ENCODE measurements at places on chromosomes 6 and 20.

DNA sequence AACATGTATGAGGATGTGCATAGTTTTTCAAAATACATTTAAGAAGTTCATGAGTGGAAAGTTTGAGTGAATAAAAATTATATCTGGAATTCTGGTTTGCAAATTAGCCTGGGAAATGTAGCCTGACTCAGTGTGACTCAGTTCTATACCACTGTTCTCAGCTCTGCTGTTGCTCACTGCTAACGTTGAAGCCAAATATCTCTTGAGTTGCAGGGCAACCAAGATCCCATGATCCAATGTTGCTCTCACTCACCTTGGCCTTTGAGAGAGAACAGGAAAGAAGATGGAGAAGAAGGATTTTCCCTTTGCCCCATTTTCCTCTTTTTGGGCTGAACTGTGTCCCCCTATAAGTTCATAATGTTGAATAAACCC, 28.9 kb downstream of the PSMB9 start:
- DNase-seq = peak; percentile 88

DNA sequence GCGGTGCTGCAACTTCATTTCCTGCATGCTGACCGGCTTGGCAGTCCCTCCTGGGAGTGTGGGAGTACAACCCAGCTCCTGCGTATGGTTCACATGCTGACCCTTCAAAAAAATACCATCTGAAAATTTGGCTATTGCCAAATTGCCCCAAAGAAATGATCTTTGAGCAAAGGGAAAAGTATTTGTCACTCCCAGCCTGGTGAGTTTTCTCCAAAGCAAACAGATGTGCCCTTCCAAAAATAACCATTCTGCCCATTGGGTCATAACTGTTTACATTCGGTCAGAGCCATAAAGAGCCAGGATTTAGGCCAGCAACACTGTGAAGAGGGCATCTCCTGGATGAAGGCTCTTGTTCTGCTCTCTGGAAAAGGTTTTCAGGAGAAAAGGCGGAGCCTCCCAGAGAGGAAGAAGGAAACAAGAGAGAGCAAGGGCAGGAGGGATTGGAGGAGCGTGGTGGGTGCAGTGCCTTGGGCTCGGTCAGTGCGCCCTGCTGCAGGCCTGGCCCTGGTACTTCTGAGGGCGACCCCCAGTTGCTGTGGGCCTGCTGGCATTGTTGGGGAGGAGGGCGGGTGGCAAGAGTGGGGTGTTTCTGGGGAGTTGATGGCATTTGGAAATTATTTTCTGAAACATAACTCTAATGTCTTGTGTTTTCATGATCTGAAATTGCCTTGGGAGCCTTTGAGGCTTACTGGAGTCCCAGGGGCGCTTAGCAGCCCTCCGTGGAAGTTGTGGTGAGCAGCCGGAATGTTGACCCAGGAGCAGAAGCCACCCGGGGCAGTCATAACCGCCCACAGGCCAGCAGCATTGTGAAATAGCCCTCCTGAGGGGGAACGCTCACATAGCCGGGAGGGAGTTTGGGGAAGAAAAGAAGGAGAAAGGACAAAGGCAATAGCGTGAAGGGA, 248.4 kb downstream of the MYLK4 start:
- peak; percentile 92 for DNase-seq

GRCh38 chr20:8913456-8913855, 155.4 kb upstream of the PLCB4 start:
- no peak for DNase-seq

DNA sequence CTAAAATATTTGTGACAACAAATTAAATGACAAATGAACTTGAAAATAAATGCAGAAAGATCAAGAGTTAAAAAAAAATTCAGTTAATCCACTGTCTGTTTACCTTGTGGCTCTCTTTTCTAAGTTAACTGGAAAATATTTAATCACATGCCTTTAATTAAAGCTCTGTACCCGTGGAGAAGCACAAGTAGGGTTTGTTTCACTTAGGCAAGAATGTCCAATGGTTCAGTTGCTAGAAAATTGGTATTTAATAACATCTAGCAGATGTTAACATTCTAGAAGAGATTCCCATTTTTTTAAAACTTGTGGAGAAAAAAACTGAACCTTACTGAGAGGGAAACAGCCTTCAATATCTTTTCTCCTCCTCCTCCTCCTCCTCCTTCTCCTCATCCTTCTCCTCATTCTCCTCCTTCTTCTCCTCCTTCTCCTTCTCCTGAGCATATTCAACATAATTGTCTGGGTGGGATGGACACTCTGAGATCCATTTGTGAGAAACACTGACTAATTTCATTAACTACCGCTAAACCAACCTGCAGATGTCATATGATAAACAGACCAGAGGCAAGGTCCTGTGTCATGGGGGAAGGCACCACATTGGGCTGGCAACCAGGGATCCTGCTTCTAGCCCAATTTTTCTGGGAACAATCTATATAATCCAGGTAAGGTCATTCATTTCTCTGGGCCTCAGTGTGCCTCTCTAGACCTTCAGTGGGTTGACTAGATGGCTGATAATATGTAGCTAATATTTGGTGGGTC, 44.1 kb upstream of the AKIRIN2 start:
- DNase-seq = no peak

DNA sequence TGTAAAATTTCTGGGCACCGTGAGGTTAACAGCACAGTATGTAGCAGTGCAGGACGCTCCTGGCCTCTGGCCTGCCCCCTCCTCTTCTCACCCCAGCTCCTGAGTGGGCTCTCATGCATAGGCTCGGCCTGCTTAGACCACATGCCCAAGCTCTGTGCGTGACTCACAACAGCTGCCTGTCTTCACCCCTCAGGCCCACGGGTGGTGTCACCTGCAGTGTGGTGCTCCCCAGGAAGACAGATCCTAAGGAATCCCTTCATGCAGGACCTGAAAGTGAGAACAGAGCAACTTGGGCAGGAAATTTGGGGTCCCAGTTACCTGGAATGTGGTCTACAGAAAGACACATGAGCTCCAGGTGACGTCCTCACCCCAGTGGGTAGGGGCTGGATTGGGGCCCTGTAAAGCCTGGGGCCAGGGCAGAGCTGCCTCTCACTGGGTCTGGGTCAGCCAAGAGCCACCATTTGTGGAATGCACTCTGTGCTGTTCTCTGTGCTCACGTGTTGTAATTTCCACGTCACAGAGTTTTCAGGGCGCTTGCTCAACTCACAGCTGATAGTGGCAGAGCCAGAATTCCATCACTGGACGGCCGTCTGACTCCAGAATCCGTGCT, 37.0 kb upstream of the PXDC1 start:
- no peak for DNase-seq

- peak; percentile 36 for DNase-seq
Observed at GRCh38 chr6:106300944-106301343, 24.6 kb downstream of the ATG5 start.

DNA sequence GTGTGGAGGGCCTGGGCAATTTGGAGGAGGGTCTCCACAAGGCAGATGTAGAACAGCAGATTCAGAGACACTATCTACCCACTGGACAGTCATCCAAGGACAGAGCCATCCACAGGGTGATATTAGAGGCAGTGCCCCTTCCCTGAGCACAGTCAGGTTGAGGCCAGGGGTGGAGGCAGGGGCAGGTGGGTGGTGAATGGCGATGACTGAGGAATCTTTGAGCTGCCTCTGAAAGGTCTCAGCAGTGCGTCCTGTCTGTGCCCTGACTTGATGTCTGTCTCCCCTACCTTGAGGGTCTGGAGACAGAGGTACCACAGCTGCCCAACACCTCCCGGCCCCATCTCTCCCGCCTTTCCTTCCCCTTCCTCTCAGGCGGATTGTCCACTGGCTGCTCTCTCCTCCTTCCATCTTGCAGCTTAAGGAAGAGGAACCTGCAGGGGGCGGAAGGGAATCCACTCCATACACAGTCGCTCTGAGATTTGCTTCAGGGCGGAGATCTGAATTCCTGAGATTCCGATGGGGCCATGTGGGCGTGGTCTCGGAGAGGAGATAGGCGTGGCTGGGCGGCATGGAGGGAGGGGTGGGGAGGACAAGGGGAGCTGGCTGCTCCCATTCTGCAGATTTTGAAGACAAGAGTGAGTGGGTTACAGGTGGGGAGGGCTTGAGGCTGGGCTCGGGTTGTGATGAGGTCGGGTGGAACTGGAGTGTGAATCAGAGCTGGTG, 1.7 kb downstream of the MUCL3 start:
- DNase-seq = peak; percentile 57

GRCh38 chr6:118186672-118187567, 279.9 kb downstream of the SLC35F1 start:
- DNase-seq = no peak

DNA sequence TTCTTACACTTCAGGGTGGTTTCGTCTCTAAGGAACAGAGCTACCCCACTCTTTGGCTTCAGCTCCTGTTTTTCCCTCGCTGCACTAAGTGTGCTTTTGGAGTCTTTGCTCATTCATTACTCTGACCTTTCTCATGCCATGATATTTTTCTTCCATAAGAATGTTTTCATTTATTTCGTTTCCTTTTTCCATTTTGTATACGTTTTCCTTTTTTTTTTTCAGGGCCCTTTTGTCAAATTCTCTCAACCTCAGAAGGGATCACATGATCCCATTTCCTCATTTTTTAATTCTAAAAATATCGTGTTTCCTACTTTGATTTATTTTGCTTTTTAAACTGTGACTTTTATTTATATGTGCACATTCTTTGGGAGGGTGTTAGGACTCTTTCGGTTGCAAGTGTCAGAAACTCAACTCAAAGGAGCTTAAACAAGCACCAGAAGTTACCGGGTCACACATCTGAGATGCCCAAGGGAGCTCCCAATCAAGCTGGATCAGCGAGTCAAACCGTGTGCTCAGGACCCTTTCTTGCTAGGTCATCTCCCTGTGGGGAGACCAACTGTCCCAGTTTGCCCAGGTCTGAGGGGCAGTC, 40.6 kb downstream of the GCNT2 start:
- no peak for DNase-seq

- no peak for DNase-seq
Observed at GRCh38 chr6:108846101-108846500, 2.1 kb upstream of the ARMC2 start.

DNA sequence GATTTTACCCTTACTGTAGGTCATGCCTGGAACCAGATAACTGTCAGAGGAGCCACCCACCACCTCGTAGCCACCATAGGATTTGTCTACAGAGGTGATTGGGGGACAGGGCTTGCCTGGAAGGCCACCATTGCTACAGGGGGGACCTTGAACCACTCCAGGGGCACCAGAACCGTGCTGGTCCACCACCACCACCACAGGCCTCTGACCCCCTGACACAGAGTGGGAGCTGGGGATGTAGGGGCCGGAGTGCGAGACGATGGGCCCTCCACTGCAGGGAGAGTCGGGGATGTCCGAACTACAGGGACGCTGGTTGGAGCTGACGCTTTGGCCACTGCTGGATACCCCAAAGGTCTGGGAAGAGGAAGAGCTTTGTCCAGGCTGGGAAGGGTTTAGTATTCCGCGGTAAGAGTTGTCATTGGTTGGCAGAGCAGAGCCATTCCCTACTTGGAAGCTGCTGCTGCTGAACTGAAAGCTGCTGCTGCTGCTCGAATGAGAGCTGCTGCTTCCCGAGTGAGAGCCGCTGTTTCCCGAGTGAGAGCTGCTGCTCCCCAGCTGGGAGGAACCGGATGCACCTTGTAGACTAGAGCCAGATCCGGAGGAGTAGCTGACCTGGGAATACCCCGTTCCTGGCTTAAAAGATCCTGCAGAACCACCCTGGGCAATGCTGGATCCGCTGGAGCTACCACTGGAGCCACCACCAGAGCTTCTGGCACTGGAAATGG, 2.2 kb downstream of the PSORS1C1 start:
- DNase-seq = no peak

DNA sequence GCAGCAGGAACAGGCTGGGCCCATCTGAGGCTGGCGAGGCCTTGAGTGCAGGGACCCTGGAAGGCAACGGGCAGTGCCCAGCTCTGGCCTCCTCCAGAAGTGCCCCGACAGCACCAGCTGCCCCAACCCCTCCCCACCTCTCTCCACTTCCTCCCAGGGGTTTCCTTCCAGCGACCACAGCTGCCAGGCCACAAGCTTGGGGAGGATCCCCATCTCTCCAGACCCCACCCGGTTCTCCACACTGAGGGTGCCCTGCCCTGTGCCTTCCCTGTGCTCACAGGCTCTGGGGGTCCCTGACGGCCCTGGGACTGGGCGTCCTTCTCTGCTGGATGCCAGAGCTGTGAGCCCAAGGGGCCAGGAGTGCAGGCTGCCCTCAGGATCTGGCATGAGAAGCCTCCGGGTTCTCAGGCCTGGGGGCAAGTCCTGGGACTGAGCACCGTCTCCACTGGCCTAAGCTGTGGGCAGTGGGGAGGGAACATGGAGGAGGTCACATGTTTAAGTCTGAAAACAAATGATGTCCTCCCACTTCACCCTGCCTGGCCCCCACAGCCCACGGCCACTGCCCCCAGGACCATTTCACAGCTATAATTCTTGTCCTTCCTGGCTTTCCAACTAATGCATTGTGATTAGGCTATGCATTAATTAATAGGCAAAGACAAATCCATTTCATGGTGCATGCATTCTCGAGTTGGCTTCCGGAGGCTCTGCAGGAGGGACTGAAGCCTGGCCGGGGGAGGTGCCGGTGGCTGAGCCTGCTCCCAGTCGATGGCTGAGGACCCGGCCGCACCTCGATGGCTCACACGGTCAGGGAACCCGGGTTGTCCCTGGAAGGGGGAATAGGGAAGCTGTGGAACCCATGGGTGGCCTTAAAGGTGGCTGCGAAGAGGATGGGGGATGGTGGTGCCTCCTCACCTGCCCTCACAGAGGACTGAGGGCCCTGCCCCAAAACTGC, 24.4 kb downstream of the BHLHE23 start:
- no peak for DNase-seq

GRCh38 chr20:33127422-33128097, 40.4 kb upstream of the BPIFA2 start:
- no peak for DNase-seq
